ENCODE measurements at places on chromosomes 1 and 21.

- DNase-seq, result no peak
Measured at GRCh38 chr1:18628511-18628910, 2.1 kb upstream of the PAX7 start.

GRCh38 chr1:45008516-45008915, 2.6 kb downstream of the HECTD3 start:
- no peak for DNase-seq

DNA sequence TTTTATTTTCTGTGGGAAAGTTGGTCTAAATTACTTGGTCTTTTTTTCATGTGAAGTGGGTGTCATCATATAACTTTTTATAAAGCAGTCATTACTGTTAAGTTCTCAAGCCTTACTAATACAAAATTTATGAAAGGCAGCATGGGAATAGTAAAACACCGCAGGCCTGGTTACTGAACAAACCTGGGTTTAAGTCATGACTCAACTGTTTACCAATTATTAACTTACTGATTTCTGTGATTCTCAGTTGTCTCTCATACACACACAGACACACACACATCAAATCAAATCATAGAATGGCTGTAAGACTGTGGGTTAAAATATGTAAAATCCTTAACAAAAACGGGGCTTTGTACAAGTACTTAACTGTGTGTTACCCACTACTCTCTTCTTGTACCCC, 14.6 kb downstream of the MAEL start:
- DNase-seq, result no peak

DNA sequence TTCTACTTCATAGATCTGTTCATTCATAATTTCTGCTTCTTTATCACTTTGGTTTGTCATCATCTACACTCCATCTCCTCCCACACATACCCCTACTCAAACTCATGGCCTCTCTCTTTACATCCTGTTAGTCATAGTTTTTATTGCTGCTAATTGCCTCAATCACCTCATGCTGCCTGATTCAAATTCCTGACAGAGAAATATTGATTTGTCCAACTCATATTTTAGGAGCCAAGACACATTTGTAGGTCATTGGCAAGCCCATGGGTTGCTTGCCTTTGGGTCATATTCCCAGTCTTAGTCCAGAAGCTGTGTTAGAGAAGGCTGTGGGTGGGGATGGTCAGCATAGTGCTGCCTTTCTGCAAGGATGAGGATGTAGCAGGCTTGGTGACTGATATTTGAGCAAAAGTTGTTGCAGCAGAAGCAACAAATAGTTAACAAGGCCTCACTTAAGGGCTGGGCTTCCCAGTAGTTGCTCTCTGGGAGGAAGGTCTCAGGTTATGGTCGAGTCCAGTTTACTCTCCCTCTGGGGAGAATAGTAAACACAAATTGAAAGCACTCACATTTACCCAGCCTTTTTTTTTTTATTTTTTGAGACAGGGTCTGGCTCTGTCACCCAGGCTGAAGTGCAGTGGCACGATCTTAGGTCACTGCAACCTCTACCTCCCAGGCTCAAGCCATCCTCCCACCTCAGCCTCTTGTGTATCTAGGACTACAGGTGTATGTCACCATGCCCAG, 22.4 kb upstream of the EPS15 start:
- DNase-seq, result no peak

DNA sequence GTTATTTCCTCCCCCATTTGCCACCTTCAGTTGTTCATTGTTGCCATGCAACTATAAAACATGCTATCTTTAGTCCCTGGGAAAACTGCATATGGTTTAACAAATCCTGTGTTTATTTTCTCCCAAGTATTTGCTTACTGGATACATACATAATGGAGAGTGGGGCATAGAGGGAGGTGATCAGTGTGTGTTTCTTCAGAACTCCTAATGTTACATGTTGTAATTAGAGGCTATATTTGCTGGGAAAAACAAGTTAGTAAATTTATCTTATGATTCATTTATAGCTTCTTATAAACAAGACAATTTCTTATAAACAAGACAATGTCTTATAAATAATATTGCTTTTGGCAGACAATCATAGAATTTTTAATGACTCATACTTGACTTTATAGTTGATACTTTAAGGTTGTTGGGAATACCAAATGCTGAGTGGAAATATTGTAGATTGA, 7.3 kb upstream of the GIPC2 start:
- no peak for DNase-seq

DNA sequence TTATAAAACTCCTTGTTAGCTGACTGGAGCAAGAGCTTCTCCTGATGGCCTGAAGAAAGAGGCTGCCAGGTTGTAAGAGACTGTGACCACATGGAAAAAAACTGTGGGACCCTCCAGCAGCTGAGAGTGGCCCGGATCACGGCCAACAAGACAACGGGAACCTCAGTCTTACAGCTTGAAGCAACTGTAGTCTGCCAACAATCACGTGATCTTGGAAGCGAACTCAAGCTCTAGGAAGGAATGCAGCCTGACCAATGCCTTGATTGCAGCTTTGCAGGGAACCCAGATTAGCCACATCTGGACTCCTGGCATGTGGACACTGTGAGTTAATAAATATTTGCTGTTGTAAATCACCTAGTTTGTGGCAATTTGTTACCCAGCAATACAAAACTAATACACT, 442.6 kb upstream of the PRMT6 start:
- DNase-seq, result no peak

- no peak for DNase-seq
Measured at GRCh38 chr1:186974774-186975181, 146.0 kb downstream of the PLA2G4A start.

- no peak for DNase-seq
Measured at GRCh38 chr1:86938450-86938849, 24.0 kb downstream of the HS2ST1 start.

DNA sequence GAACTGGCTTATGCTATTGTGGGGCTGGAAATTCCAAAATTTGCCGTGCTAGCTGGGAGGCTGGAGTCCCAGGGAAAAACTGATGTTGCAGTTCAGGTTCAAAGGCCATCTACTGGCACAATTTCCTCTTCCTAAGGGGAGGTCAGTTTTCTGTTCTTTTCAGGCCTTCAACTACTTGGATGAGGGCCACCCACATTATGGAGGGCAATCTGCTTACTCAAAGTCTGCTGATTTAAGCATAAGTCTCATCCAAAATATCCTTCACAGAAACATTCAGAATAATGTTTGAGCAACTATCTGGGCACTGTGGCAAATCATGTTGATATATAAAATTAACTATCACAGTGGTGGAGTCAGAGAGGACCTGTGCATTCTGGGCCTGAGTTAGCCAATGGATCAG, 21.2 kb upstream of the PTGFR start:
- no peak for DNase-seq

DNA sequence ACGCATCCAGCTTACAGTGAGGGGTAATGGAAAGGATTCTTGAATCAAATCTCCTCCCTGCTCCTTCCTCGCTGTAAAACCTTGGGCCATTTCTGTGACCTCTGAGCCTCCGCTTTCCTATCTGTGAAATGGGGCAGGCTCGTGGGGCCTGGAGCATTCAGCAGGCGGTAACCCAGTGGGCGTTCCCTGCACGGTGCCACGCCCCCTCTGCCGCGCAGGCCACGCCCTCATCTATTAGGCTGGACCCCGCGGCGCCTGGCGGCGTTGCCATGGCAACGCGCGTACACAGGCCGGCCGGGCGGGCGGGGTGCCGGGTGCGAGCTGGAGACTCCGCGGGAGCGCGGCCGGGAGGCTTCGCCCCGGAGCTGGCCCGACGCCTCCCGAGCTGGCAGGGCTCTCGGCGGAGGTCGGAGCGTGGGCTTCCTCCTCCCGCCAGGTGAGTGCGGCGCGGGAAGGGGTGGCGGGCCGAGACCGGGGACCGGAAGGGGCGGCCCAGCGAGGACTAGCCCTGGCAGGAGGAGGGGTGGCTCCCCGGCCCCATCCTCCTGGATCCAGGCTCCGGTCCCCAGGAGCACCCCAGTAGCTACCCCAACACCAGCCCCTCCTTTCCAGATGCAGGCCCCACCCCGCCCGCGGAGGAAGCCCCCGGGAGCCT, at the start of gene FHAD1:
TSS of gene FHAD1 (plus strand) at position 264 of the 655 bp plus-strand sequence. CDS start 4,562 bp downstream, outside the sequence.
- DNase-seq, result peak; percentile 27

DNA sequence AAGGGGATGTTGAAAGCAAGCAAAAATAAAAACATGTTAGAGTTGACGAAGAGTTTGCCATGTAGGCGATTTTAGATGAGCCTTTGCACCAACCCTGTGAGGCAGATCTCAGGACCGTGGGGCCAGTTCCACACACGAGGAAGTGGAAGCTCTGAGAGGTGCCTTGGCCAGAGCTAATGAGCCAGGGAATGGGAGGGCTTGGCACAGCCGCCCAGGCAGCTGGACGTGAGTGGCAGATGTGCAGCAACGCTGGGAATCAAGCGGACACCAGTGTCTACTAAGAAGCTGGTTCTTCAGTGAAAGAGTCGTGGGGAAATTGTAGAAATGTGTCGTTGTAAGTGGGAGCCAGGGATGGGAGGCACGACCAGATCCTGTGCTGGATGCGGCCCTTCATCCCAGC, 58.9 kb upstream of the COL6A1 start:
- DNase-seq, result no peak

DNA sequence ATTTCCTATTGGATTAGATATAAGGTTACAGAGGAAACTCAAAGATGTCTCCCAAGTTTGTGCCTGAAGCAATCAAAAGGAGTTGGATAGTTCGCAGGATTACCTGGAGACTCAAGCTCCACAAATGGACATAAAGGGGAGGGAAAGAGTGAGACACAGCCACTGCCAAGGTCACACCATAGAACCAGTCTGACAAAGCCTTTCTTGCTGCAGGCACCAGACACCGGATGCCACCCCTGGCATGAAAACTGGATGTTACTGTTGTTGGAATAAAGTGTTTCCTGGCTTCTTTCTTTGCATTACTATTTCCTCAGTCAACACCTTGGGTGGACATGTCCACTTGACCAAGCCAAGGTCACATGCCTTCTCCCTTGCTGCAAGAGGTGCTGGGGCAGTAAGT, 70.6 kb downstream of the SNRPE start:
- no peak for DNase-seq

DNA sequence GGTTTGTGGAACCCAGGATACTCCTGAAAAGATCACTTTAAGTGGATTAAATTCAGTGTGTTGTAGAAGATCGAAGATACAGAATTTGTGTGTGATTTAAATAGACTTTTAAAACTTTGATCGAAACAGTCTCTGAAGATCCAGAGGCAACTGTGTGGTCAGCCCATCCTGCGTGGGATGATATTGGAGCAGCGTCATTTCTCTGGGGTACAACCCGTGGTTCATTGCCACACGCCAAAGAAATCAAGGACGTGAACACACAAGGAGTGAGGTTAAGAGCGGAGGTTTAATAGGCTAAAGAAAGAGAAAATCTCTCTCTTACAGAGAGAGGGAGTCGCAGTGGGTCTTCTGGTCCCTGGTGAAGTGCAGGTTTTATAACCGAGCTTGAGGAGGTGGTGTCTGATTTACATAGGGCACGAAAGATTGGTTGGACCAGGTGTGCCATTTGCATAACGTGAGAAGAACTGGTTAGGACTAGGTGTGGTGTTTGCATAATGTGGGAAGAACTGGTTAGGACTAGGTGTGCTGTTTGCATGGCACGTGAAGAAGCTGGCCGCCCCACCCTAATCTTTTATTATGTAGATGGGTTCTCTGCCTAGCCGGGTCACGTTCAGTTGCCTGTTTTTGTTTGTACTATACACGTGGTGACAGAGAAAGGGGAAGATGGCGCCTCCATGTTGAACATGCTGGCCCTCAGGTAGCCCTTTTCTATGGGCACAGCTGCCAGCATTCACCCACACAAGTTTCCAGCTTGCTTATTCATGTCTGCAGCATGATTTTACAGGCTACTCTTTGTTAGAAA, 82.3 kb downstream of the ADSS2 start:
- no peak for DNase-seq

GRCh38 chr21:45451771-45452182, 46.8 kb downstream of the COL18A1 start:
- no peak for DNase-seq

GRCh38 chr21:30083225-30083945, 83.2 kb downstream of the CLDN17 start:
- no peak for DNase-seq

DNA sequence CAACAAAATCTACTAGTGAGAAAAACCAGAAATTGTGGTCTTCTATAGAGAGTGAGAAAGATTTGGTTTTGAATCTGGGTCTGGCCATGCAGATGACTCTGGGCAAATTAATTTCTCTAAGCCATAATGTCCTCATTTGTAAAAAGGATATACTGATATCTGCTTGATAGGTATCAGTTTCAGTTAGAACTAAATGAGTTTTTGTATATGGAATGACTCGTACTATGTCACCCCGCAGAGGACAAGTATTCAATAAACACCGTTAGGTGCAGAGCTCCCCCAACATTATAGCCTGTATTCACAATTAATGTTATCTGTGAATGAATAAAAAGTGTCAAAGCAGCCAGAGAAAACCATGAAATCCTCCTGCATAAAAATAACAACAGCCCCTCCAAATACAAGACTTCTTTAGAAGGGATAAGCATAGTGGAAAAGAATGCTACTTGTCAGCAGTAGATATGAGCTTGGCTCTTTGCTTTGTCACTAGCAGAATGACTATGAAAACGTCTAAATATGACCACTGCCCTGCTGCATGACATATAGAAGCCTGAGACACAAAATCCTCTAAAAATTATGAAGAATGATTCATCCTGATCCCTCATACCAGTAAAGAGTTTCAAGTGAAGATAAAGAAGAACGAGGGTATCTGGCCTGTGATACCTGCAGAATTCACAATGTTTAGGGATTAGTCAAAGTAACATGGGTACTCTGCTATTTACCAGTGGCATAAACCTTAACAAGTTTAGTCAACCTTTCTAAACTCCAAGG, 17.8 kb downstream of the SCAF4 start:
- DNase-seq, result no peak

DNA sequence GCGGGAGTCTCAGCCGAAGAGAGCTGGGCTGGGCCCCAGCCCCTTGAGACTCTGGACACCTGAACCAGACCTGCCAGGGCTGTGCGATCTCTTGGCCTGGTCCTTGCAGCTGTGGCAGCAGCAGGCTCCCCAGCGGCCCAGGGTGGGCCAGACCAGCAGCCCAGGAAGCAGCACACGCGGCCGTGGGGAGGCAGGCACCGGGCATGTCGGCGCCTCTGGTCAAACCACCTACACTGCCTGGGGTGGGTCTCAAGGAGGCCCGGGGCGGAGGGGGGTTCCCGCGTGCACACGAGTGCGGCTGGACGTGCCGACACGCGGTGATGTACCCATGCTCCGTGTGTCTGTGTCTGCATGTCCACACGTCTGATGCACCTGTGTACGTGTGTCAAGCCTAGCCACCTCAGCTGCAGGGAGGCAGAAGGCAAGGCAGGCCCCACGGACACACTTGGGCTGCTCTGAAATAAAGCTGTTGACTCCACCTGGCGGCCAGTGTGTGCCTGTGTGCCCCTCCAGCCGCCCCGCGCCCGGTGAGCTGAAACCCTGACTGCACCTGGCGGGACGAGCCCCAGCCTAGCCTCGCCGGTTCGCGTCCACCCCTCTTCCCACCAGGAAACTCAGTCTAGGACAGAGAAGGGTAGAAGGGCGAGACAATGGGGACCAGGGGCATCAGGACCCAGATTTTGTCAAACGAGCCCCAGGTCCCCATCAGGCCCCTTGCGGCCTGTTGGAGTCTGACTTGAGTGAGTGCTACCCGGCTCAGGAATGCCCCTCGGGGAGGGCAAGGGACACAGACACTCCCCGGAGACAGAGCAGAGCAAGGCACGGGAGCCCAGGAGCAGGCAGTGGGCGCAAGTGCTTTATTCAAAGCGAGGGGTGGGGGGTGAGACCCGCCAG, 11.6 kb downstream of the SCNN1D start:
- peak; percentile 34 for DNase-seq

GRCh38 chr1:237879195-237879594, 11.5 kb downstream of the ZP4 start:
- no peak for DNase-seq

GRCh38 chr1:230905733-230906132, 37.4 kb upstream of the C1orf198 start:
- no peak for DNase-seq

Data from stimulated activated CD8-positive, alpha-beta memory T cell treated with anti-CD3 and anti-CD28 coated beads, Interleukin-15, amount 100 ng/mL, for 4 hours (primary cell).